ENCODE measurements at places on chromosomes 7 and 10.

GRCh38 chr7:23335621-23336020, 36.5 kb downstream of the MALSU1 start:
- no peak for DNase-seq

- no peak for DNase-seq
These were observed 41.3 kb upstream of the ADRA2A start for GRCh38 chr10:111035542-111035941.

GRCh38 chr10:50919010-50919409, 33.6 kb upstream of the A1CF start:
- DNase-seq: no peak

- no peak for DNase-seq
These were observed 14.1 kb downstream of the BMPR1A start for GRCh38 chr10:86770412-86770960.

- DNase-seq: no peak
These were observed 6.0 kb downstream of the LDB1 start for GRCh38 chr10:102113956-102114857.

Data from NCI-H1048 (cell line).